Activated naive CD4-positive, alpha-beta T cell (primary cell): ENCODE measurements at places on chromosomes 2 and 18.

DNA sequence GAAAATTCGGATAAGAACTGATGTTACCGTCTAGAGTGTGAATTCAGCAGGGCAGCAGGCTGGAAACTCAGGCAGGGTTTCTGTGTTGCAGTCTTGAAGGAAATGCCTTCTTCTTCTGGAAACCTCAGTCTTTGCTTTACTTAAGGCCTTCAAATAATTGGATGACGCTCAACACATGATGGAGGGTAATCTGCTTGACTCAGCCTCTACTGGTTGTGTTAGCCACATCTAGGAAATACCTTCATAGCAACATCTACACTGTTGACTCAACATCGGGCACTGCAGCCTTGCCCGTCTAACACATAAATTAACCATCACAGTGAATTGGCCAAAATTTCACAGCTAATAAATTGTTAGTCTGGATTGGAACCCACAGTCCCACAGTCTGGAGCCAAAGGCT, 37.2 kb downstream of the YPEL5 start:
- no peak for DNase-seq

GRCh38 chr2:45724335-45724734, 72.9 kb downstream of the PRKCE start:
- DNase-seq, result no peak

DNA sequence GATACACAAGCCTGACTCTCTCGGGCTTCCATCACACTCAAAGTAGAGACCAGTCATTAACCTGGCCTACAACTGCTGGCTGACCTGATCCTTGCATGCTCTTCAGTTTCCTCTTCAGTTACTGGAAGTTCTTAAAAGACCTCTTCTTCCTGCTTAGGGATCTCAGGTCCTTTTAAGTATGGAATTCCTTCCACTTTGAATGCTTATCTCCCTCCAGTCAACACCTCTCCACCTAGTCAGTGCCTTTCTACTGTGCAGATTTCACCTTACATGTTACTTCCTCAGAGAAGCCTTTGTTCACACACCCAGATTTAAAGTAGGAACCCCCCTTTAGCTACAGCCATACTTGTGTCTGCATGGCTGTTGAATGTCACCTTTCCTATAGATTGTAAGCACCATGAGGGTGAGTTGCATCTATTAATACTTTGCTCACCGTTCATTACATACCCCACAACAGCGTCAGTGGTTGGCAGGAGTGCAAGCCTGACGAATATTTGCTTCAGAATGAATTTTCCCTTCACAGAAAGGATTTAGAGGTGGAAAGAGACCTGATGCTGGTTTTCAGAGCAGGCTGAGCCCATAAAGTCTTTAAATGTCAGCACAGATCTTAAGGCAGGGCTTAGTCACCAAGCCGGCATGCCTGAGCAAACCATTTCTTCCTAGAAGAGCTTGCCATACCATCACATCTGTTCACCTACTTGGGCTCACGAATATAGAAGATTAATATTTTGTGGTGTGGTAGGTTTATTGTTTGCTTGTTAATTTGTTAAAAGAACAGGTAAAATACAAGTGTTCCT, 90.1 kb downstream of the ACVR1 start:
- no peak for DNase-seq

GRCh38 chr2:219124381-219125110, 36.1 kb downstream of the NHEJ1 start:
- no peak for DNase-seq

DNA sequence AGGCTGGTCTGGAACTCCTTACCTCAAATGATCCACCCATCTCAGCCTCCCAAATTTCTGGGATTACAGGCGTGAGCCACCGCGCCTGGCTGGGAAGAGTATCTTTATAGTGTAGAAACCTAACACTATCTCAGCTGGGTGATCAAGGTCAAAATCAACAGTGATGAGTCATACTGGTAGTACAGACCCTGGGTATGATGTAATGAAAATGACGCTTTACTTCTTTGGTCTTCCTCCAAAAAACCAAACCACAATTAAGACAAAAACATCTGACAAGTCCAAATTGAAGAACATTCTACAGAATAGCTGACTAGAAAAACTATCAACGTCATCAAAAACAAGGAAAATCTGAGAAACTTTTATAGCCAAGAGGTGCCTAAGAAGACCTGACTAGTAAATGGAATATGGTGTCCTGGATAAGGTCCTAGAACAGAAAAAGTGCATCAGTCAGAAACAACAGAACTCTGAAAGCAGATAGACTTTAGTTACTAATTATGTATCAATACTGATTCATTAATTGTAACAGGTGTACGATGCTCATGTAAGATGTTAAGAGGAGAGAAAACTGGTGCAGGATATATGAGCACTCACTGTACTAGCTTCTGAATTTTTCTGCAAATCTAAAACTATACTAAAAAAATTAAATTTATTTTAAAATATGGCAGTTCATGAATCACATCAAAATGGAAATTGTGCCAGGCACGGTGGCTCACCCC, 25.4 kb downstream of the PDCL3 start:
- DNase-seq, result no peak

- no peak for DNase-seq
These were observed 126.5 kb downstream of the DTNB start for GRCh38 chr2:25546852-25547251.

GRCh38 chr2:139064159-139064558, 284.0 kb upstream of the NXPH2 start:
- DNase-seq, result no peak

- DNase-seq, result no peak
These were observed 227.3 kb upstream of the CCDC68 start for GRCh38 chr18:55186588-55186987.

- no peak for DNase-seq
These were observed 33.6 kb downstream of the ATOH8 start for GRCh38 chr2:85787282-85787980.

GRCh38 chr2:24913911-24914310, 6.1 kb downstream of the ADCY3 start:
- no peak for DNase-seq

GRCh38 chr2:72583376-72583775, 242.5 kb downstream of the EXOC6B start:
- no peak for DNase-seq

- DNase-seq, result no peak
These were observed 76.8 kb upstream of the PELI1 start for GRCh38 chr2:64220894-64221617.

- DNase-seq, result no peak
These were observed 856 bp downstream of the TIA1 start for GRCh38 chr2:70247364-70248180.

GRCh38 chr2:2800697-2801096, 469.6 kb upstream of the MYT1L start:
- no peak for DNase-seq

GRCh38 chr2:110126906-110127305, 11.3 kb upstream of the MALL start:
- no peak for DNase-seq

GRCh38 chr2:180472133-180472532, 465.0 kb upstream of the CWC22 start:
- DNase-seq, result no peak
